ENCODE measurements at places on chromosomes 1 and 21. TPM values are rescaled to one million over a fixed set of nuclear protein-coding genes. Genes with fewer than 3 reads are reported as not detected.
A peak's percentile ranks its signal among the peaks of the same experiment; 100 is the strongest.

GRCh38 chr1:172338295-172338735 is 82.2 kb upstream of the C1orf105 start:
- no peak for DNase-seq

- DNase-seq: no peak
Observed at GRCh38 chr1:60894130-60894529, 188.2 kb upstream of the NFIA start.

DNA sequence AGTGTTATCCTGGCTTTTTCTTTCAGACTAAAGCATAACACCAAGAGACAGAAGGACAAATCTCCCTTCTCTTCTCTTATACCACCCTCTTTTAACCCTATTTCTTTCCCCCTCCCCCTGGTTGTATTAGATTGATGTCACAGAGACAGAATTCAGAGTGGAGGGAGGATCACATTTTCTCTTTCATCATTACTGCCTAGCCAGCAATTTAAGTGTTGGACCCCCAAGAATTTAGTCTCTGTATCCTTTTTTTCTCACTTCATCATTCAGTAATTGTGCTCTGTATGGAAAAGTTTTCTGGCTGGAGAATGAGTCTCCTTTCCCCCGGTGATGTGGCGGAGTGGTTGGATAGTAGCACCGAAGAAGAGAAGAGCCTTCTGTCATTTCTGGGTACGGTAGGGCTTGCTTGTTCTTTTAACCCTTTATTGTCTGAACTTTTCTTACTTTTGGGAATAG is 124.8 kb downstream of the CLEC20A start:
- DNase-seq: no peak

The UMODL1 gene
- total RNA-seq: not detected

DNA sequence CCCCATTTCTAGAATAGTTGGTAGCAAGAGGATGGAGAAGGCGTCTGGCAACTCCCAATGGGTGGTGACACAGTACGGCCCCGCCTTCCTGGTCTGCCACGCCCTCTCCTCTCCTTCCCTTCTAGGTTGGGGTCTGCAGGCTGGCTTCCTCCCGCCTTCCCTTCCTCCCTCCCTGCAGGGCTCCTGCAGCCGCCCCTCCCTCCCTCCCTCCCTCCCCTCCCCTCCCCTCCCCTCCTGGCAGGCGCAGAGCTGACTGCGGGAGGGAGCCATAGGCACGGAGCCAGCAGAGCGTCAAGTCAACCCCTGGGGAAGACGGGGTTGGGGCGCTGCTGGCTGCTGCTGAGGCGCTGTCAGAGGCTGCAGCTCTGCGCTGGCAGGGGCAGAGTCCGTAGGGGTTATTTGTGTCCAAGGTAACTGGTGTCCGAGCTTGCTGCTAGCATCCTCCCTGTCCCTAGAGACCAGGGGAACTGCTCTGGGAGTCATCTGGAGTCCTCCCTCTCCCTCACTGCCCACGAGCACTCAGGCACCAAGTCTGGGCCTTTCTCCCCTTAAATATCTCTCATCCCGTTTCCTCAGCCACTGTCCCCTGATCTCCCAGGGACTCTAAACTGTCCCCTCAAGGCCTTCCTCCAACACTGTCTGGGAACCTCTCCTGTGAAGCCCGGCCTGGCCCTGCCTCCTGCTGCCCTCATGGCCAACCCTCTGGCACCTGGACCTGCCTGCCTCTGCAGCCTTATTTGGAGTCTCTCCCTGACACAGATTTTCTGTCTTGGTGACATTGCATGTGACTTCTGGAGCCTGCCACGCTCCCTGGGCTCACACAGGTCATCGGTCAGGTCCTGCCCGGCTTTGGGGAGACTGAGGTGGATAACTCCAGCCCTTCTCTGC is 57.4 kb upstream of the ACOT11 start:
- no peak for DNase-seq

- no peak for DNase-seq
Observed at GRCh38 chr21:28537371-28538079, 455.2 kb downstream of the LTN1 start.

The ROR1 gene
- total RNA-seq: 5.9 TPM

The CENPL gene
- 17.7 TPM for total RNA-seq

DNA sequence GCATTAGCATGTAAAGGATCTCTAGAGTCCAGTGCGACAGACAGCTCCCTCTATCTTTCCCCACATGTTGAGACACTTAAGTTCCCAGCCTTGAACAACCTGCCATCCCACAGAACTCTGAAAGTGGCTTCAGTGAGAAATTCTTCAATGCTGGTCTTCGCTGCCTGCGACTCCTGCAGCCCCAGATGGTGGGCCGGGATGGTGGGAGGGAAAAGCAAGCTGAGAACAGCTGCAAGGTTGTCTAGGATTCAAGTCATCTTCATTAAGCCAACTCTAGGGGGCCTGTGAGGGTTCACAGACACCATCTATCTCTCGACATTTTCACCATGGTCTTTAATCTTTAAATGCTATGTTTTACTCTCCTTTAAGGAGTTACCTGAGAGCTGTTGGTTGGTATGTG is 185.5 kb upstream of the C1orf174 start:
- DNase-seq: no peak

The OR2T33 gene
- not detected for total RNA-seq

DNA sequence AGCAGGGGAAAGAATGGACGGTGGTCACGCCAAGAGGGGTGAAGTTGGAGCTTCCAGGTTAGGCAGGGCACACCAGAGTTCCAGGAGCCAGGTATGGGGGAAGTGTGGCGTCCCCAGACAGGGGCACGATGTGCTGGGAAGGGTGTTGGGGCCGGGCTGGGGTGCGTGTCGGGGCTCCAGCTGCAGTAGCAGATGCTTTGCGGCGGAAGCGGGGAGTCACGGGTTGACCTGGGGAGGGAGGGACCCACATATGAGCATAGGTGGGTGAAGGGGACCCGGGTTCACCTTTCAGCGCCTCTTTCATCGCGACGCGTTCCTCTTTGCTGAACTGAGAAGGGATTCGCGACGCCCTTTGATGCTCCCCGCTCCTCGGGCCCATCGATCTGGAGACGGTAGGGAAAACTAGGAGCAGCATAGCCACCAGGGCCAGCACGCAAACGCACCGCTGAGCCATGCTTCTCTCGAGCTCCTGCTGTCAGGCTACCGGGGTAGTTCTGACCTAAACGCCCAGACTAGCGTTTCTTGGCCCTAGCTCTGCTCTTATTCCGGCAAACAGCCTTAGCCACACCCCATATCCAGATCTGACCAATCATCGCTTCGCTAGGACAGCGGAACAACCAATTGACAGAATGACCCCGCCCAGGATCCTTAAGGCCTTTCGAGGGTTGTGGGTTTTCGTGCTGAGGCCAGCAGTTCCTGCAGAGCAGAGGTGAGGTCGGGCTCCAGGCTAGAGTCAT is at the start of gene PM20D1:
TSS of gene PM20D1 (minus strand) at position 514 of the 737 bp plus-strand sequence. CDS start at position 454, 60 bp downstream.
- peak; percentile 58 for DNase-seq

- no peak for DNase-seq
Observed at GRCh38 chr21:35408401-35408800, 359.3 kb upstream of the RUNX1 start.

GRCh38 chr1:36977731-36978406 is 56.4 kb downstream of the GRIK3 start:
- no peak for DNase-seq

DNA sequence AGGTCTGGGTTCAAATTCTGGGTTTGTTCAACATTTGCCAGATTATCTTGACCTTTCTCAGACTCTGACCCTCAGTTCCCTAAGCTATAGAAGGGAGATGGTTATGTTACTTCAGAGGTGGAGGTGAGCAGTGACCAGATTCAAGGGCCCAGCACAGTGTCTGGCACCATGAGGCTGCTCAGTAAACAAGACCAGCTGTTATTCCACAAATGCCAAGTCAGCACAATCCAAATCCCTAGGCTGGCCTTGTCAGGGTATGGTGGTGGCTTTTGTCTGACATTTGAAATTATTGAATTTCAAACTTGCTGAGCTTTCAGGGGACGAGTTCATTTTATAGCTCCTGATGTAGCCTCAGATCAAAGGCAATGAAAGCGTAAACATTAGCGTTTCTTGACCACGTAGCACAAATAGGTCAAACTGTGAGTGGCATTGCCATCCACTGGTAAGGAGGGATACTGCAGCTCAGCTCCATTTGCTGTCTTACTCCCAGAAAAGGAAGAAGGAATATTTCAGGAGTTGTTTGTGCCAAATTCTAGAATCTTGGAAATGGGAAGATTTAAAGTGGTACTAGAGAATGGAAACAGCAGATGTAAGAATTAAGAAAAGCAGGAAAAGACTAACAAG is 94.3 kb upstream of the EDN2 start:
- DNase-seq: no peak

DNA sequence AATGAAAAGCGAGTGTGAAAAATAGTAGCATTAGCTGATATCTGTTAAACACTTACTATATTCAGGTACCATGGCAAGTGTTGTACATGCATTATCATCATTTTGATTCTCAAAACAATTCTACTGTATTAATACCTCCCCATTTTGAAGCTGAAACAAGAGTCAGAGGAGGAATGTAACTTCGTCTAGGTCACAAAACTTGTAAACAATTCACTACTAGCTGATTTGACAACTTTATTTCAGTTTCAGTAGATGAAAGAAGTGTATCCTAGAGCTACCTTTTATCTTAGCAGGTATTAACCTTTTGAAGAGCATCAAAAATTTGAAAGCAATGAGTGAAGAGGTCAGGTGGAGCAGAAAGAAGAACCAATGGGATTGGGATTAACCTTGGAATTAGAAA is 1.6 kb downstream of the CD84 start:
- no peak for DNase-seq

The LPAR3 gene
- 1.2 TPM for total RNA-seq

GRCh38 chr1:229897501-229897900 is 169.5 kb upstream of the GALNT2 start:
- DNase-seq: no peak

The HYI gene
- total RNA-seq: 124 TPM

GRCh38 chr1:6209661-6210580 is 4.0 kb downstream of the RNF207 start:
- DNase-seq: no peak

The CYP4Z1 gene
- total RNA-seq: not detected

GRCh38 chr1:157725221-157725577 is 24.6 kb upstream of the FCRL3 start:
- DNase-seq: no peak

- DNase-seq: no peak
Observed at GRCh38 chr1:54800899-54801759, at the start of gene TTC22. Gene TTC22, minus strand, starts transcription at chr1:54801323. Its CDS starts 160 bp downstream, at chr1:54801163.

DNA sequence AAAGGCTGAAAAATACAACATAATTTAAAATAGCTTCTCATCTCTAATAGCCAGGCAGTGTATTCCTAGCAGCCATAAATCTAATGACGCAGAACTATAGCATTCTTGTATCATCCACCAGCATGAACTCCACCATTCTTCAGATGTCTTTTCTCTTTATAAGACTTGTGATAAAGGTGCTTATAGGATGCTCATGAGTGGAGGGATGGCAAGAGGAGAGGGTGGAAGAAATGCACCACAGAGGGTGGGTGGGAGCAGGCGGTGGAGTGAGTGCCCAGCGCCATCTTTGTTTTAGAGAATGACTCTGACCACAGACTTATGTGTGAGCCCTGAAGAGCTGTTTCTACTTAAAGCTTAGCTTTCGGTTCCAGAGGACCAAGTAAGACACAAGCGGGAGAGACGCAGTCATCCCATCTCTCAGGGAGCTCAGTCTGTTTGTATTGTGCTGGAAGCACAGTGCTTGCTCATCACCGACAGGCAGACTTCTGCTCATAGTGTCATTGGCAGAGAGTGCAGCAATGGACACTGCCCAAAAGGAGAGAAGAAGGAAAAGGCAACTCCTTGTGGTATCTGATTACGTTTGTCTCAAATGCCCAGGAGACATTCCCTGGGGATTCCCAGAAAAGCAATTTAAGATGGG is 65.6 kb downstream of the KCNJ15 start:
- DNase-seq: no peak

GRCh38 chr1:37708471-37708870 is 16.2 kb downstream of the CDCA8 start:
- no peak for DNase-seq

DNA sequence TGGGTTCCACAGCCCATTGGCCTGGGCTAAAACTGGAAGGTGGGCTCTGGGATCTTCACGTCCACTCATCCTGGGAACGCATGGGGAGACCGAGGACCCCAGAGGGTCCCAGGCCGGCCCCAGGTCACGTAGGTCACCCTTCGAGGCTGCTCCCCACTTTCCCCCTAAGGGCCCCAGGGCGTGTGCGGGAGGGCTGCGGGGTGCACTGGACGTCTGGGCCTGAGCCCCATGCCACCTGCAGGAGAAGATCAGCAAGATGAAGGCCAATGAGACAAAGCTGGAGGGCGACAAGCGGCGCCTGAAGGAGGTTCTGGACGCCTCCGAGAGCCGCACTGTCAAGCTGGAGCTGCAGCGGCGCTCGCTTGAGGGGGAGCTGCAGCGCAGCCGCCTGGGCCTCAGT is 12.5 kb downstream of the MFAP2 start:
- no peak for DNase-seq

The ZBTB8A gene
- 4.4 TPM for total RNA-seq

The INAVA gene
- total RNA-seq: 84.0 TPM

The LRRN2 gene
- 5.4 TPM for total RNA-seq

DNA sequence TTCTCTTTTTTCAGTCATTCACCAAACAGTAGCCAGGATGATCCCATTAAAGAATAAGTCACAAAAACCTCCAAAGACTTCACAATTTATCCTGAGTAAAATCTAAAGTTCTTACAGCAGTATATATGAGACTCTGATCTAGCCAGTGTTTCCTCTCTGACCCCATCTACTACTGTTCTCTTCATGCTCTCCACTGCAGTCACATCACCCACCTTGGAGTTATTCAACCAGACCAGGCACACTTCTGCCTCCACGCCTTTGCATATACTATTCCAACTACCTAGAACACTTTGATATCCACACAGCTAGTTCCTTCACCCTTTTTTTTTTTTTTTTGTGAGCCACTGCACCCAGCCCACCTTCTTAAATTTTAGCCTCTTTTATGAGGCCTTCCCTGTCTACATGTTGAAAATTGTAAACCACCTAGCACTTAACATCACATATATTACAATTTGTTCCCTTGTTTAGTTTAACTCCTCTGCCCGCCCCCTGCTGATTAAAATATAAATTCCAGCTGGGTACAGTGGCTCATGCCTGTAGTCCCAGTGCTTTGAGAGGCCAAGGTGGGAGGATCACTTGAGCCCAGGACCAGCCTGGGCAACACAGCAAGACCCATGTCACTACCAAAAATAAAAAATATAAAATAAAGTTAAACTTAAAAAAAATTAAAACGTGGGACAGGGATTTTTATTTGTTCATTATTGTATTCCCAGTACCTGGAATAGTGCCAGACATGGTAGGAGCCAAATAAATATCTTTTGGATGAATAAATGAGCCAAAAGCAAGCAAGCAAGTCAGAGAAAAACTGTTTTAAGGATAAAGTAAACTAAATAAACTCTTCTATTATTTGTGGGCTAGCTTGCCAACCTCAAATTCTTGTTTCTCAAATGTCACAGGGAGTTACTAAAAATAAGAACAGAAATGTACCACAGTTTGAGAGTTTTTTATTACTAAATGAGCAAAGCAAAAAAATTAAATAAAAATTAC is 35.2 kb upstream of the MUTYH start:
- DNase-seq: no peak

- DNase-seq: no peak
Observed at GRCh38 chr1:10694274-10694632, 102.2 kb downstream of the CASZ1 start.

DNA sequence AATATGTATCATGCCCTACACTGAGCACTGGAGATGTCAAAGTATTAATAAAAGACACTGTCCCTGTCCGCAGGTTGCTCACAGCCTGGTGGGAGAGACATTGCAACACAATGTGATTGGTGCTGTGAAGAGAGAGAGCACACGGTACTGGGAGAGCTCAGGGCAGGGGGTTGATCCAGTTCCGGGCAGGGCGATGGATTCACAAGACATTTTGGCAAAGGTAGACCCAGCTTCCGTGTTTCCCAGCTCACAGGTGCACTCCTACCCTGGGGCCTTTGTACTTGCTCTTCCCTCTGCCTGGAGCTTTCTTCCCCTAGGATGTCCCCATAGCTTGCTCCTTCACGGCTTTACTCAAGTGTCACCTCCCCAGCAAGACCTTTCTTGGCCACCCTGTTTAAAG is 1.4 kb downstream of the PLA2G5 start:
- no peak for DNase-seq

All from epithelial cell of proximal tubule (primary cell).